ENCODE measurements at places on chromosomes 6 and 20.
A peak's percentile ranks its signal among the peaks of the same experiment; 100 is the strongest.

DNA sequence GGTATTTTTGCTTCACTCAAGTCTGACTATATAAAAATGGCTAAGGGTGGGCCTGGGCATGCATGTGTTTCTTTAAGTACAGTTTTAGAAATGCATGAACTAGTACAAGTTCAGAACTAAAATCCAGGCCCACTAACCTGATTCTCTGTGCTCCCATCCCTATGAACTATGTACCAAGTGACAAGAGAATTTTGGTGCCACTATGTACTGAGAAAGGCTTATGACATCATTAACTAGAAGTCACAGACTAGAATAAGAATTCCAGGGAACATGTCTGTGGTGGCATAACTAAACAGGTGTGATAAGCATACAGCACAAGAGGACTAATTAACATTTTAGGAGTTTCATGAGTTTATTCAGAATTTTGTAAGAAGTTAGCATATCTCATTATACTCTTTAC lies 16.1 kb downstream of the TENT5A start:
- no peak for DNase-seq

GRCh38 chr6:168420084-168420483 lies 20.9 kb upstream of the SMOC2 start:
- no peak for DNase-seq

DNA sequence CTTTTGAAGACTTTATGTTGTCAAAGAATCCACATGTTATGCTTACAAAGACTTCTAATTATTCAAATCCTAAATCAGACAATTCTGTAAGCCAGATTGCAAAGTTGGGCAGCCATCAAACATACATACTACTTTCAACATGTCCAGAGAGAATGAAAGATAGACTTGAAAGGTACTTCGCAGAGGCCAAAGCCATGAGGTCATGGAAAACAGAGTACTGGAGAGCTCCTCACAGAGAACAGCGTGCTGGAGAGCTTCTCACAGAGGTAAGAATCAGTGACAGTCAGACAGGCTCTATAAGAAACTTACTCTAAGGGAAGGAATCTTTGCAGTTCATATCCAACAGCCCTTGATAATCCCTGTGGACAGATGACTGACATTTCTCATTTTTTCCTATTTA lies 400.2 kb downstream of the GJA1 start:
- no peak for DNase-seq

DNA sequence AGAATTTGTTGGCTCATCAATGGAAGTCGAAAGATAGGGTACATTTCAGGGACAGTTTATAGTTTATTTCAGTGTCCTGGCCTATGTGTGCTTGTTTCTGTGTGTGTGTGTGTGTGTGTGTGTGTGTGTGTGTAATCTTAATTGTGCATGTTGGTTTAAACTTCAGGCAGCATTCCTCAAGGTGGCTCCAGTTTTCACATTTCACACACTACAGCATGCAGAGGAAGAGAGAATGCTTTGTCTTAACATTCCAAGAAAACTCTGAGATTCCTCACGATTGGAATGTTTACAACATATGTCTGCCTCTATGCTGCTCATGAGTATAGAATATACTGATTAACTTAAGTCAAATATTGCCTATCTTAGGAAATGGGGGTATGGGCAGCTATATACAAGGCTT lies 332.6 kb upstream of the EPHA7 start:
- no peak for DNase-seq

DNA sequence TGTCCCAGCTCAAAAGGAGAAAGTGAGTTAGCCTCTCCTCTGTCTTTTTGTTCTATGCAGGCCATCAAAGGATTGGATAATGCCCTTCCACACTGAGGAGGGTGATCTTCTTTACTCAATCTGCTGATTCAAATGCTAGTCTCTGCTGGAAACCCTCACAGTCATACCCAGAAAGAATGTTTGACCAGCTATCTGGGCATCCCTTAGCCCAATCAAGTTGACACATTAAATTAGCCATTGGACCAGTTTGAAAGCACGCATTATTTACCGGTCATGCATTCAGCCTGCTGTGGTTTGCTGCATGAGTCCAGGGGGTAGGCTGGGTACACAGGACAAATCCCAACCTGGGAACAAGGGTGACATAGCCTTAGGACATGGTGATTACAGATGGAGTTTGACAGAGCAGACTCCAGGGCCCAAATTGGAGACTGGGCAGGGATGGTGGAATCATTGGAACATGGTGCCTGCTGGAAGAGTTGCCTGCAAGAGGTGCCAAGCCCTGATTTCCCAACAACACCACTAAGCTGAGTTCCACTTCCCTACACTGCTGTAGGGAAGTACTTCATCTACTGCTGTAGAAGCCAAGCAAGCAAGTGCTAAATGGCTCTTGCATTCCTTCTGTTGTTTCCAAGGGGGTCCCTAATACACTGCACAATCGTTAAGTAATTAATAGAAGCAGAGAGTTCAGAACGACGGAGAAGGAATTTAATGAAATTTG lies 87.7 kb downstream of the RNF182 start:
- DNase-seq: no peak

DNA sequence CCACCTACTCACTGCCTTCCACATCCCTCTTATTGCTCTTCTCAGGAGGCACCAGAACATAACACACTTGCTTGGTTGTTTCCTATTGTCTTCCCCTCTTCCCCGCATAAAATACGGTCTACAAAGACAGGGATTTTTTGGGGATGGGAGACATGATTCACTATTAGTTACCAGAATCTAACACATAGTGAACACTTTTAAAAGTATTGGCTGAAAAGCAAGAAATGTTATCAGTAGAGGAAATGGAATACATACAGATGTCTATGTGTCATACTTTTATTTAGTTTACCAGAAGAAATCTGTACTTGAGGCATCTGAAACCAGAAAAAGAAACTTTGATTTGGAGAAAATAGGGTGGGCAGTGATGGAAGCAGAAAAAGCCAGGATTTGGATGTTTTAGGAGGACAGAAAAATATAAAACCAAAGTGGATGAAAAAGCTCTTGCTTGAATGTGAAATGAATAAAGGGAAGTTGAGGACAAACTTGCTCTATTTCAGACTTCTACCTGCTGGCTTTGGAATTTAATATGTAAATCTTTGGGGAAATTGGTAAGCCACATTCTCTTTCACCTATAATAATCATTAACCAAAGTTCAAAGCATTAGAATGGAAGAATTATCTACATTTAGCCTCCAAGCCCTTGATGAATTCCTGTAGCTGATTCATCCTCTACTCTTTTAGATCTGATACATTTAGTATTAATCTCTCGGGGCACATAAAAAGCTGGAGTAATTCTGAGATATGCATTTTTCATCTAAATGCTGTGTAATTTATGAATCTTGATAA lies 82.6 kb downstream of the DOK5 start:
- no peak for DNase-seq

DNA sequence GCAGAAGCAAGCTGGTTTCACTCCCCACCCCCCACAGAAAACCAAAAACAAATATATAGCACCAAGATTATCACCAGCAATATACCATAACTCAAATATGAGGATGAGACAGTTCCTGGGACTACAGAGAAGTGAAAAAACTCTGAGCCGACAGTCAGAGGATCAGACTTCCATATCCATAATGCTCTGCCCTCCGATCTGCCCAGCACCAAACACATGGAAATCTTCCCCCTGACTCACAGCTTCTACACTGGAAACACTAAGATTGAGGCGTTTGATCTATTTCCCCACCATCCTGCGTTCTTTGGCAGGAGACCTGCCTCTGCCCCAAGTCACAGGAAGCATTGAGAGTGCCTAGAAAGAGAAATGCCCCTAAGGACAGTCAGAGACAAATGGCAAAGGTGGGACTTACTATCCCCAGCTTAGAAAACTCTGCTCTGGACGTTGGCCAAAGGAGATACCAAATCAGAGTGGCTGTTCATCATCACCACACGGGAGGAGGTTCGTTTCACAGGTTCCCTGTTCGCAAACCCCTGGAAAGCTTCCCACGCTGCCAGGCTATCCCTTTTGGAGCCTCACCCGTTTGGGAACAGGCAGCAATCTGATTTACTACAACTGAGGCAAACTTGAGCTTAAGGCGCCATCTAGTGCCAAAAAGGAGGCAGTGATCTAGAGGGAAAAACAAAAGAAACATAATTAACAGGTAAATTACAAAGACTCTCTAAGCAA lies 48.7 kb upstream of the SRSF6 start:
- DNase-seq: peak; percentile 22

GRCh38 chr6:43891072-43891870 lies 121.3 kb downstream of the VEGFA start:
- DNase-seq: no peak

Data from T1000 (cell line).